ENCODE measurements at places on chromosomes 13 and 19. TPM values are rescaled to one million over a fixed set of nuclear protein-coding genes. Genes with fewer than 3 reads are reported as not detected.

The COX6B1 gene
- total RNA-seq, result 297 TPM

- no peak for DNase-seq
Observed at GRCh38 chr19:48703316-48703715, 7.5 kb downstream of the FUT2 start.

The GRK1 gene
- total RNA-seq, result not detected

The TSHZ3 gene
- total RNA-seq, result not detected

DNA sequence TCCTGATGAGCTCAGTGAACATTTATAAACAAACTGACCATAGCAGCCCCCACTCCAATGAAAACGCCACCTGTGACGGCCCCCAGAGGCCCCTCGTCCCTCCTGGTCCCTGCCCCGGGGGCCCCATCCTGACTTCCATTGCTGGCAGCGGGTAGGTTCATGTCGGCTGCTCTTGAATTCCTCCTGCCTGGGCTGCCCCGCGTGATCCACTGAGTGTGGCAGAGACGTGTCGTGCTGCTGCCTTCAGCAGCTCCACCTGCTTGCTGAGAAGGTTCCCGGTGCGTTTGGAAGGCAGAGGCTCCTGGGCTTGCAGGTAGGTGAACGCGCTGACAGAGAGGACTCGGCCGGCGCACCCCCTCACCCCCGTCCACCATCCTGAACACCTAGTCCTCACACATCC lies 11.6 kb downstream of the C2CD4C start:
- no peak for DNase-seq

DNA sequence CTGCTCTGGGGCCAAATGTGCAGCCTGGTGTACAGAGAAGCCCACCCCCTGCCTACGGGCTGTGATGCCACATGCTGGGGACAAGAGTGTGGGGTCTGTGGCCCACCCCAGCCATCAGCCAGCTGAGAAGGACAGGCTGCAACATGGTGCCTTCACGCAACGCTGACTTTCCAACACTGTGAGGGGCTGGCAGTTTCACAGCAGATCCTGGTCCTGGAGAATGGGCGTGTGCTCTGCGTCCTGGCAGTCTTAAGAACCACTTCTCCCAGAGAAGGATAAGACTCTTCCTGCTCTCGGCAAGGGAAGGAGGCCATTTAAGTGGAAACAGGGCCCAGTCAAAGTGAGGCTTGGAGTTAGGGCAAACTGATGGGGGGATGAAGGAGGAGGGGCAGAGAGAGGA lies 4.6 kb downstream of the LRRC4B start:
- DNase-seq, result no peak

- DNase-seq, result peak; percentile 89
Observed at GRCh38 chr13:21061029-21061763, at the start of gene LATS2. Gene LATS2, minus strand, starts transcription at chr13:21061586. Its CDS starts 15,560 bp downstream, at chr13:21046026.

DNA sequence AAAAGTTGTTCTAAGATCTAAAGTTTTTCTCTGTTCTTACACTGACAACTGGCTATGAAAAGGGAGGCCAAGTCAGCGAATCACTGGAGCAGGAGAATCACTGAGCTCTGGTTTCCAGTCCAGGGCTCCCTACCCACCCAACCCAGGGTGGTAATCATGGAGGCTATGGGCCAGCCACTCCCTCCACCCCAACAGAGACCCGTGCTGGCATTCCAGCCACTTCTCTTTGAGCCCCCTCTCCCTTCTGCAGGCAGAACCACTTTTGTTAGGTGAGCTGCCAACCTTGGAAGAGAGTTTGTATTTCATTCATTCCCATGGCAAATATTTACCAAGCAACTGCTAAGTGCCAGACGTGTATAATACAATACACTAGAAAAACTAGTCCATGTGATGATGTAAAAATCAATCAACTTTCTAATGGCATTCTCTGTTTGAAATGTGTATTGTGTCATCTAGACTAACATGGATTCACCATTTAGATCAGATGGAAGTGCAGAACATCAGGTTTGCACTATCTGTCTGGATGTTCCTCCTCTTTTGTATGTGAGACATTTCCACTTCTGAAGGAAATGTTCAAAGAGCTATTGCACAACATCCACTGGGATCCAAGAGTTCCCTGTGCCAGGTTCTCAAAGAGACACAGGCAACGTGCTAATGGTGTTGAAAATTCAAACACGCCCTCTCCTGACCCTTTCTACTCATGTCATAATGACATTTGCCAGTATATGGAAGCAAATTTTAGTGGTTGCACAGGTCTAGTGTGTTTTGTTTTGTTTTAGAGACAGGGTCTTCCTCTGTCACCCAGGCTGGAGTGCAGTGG lies 5.3 kb downstream of the MLNR start:
- no peak for DNase-seq

- DNase-seq, result no peak
Observed at GRCh38 chr19:55465460-55466240, 1.1 kb upstream of the C19orf85 start.

DNA sequence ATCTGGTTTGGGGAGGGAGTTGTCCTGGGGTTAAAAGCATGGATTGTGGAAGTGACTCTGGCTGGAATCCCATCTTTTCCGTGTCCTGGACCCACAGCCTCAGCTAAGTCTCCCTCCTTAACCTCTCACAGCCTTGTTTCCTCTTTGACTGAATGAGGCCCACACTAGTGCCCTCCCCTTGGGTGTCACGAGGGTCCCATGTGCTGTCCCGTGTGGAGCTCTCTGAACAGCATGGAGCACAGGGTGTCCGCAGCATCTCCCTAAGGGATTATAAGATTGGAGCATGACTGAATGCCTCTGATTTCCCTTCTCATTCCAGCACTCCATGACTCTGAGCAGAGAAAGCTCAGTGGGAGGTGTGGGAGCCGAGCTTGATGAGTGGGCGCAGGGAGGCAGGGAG lies 182.5 kb downstream of the TEX29 start:
- no peak for DNase-seq

GRCh38 chr13:32537580-32538142 lies 934 bp downstream of the N4BP2L2 start:
- DNase-seq, result no peak

The DLL3 gene
- total RNA-seq, result 4.0 TPM

DNA sequence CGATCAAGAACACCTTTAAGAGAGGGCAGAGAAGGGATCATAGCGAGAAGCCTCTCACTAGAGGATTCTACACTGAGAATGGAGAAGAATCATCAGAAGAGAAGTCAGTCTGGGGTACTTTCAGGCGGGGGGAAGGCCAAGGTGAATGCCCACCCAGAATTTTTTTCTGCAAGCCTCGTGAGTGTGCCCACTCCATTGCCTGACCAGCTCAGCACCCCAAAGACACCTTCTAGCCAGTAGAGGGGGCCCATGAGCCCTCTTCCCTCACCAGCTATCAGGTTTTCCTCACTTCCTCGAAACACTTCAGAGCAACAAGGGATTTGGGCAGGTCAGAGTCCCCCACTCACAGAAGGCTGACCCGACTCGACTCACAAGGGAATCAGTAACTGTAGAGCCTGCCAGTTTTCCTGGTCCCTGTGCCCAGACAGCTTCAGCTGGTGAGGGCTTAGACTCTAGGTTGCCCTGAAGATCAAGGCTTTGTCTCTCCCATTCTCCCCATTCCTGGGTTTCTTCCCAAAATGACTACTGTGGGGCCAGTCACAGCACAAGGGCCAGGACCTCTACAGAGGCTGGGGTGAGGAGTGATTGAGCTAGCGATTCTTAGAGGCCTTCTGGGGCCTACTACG lies 18.4 kb downstream of the NLRP13 start:
- DNase-seq, result peak; percentile 6

The MCEMP1 gene
- total RNA-seq, result not detected

The GAPDHS gene
- total RNA-seq, result not detected

GRCh38 chr19:55901369-55902079 lies 30.6 kb downstream of the NLRP13 start:
- no peak for DNase-seq

GRCh38 chr19:10919352-10920287 lies 8.8 kb downstream of the YIPF2 start:
- no peak for DNase-seq

DNA sequence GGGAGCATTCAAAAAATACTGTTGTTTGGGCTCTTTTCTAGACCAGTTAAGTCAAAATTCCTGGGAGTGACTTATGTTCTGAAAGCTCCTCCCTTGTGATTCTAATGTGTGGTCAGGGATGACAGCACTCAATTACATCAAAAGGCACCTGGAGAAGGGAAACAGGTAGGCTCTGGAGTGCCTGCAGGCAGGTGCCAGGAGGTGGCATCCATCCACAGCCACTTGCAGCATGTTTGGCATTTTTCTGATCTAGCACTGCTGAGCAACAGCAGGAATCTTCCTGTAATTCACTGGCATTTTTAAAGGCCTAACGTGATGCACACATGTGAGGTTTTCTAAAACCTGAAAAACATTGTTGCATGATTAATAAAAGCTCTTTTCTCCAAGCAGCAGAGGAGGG lies 94.6 kb downstream of the CCNA1 start:
- no peak for DNase-seq

The INSL3 gene
- total RNA-seq, result not detected

- DNase-seq, result no peak
Observed at GRCh38 chr19:3572855-3573161, at the start of gene HMG20B. Gene HMG20B, plus strand, starts transcription at chr19:3572944. Its CDS starts 366 bp downstream, at chr19:3573310.

The DNAAF3 gene
- 7.8 TPM for total RNA-seq

The ZNF93 gene
- not detected for total RNA-seq

The HPN gene
- total RNA-seq, result not detected

GRCh38 chr19:34500656-34501120 lies 19.1 kb downstream of the WTIP start:
- no peak for DNase-seq

The PEX11G gene
- 1.5 TPM for total RNA-seq

The EPSTI1 gene
- 4.9 TPM for total RNA-seq

DNA sequence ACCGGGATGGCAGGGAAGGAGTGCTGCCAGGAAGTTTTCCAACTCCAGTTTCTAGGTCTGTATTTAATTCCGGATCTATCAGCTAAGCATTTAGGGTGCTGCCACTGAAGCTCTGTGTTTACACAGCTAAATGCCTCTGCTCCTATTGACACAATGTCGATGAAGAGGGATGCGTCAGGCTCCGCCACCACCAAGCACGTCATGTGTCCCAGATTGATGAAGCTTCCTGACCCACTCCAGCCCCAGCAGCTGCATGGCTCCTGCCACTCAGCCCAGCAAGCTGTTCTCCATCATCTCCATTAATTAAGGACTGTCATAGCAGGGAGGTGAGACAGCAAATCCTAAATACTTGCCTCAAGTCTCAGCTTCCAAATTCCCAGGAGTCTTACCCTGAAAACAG lies 435.2 kb upstream of the ZNF507 start:
- no peak for DNase-seq

The SELENOV gene
- not detected for total RNA-seq

DNA sequence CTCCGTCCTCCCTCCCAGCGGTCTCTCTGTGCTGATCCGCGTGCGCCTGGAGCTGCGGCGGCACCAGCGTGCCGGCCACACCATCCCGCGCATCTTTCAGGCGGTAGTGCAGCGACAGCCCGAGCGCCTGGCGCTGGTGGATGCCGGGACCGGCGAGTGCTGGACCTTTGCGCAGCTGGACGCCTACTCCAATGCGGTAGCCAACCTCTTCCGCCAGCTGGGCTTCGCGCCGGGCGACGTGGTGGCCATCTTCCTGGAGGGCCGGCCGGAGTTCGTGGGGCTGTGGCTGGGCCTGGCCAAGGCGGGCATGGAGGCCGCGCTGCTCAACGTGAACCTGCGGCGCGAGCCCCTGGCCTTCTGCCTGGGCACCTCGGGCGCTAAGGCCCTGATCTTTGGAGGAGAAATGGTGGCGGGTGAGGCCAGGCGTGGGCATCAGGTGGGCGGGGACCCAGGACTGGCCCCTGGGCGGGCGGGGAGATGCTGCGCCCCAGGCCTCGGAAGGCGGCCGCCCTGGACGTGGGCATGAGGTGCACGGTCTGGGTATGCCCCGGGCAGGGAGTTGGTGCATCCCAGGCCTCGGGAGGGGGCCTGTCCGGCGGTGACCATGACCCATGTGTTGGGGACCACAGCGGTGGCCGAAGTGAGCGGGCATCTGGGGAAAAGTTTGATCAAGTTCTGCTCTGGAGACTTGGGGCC lies 16.4 kb downstream of the SLC27A1 start:
- no peak for DNase-seq

DNA sequence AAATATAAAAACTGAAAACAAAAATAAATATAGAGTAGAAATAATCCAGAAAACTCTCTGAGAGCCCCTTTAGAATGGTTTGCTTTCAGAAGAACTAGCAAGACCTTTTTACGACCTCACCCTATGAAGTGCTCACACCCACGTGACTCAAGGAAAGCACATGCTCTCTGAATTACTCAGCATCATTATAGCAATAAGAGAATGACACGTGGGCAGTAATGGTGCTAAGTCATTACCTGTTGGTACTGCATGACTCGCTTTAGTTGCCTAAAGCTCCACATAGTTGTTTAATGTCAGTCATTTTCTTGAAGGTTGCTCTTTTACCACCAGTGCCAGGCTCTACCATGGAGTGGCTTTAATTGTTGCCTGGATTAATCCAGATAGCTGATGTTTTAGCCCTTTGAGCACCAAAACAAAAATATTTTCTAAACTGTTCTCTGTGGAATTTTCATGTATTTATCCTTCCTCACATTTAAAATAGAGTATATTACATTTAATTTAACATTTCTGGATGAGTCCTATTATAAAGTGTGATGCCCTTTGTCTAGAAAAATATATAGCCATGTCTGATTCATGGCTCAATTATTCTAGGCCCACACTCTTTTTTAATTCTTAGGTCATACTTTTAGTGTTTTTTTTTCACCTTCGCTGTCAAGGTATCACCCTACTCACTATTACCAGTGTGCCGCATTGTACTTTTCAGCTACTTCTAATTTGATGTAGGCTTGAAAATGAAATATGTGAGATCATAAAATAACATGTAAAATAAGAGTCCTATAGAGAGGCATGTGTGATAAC lies 56.8 kb downstream of the THSD1 start:
- DNase-seq, result peak; percentile 23

Measured in NCI-H460 (cell line).